Lung (tissue), 17 donors: ENCODE measurements at places on chromosomes 1 and 21. TPM values are rescaled to one million over a fixed set of nuclear protein-coding genes. Genes with fewer than 3 reads are reported as not detected.

Gene C1QTNF12
- 2.5 TPM for total RNA-seq

Gene KRTAP21-2
- not detected for total RNA-seq

Gene CDC20
- total RNA-seq: 6.1 TPM

Gene BCL2L15
- 3.3 TPM for total RNA-seq

Gene DNAJC16
- total RNA-seq: 28.8 TPM

Gene CYP4Z1
- 1.3 TPM for total RNA-seq

Gene VPS45
- total RNA-seq: 86.7 TPM

Gene TNFAIP8L2
- 3.4 TPM for total RNA-seq

Gene RXFP4
- total RNA-seq: not detected

Gene CRYZ
- 35.7 TPM for total RNA-seq

Gene KIF26B
- 2.7 TPM for total RNA-seq
